ENCODE measurements at places on chromosomes 1 and 21.

DNA sequence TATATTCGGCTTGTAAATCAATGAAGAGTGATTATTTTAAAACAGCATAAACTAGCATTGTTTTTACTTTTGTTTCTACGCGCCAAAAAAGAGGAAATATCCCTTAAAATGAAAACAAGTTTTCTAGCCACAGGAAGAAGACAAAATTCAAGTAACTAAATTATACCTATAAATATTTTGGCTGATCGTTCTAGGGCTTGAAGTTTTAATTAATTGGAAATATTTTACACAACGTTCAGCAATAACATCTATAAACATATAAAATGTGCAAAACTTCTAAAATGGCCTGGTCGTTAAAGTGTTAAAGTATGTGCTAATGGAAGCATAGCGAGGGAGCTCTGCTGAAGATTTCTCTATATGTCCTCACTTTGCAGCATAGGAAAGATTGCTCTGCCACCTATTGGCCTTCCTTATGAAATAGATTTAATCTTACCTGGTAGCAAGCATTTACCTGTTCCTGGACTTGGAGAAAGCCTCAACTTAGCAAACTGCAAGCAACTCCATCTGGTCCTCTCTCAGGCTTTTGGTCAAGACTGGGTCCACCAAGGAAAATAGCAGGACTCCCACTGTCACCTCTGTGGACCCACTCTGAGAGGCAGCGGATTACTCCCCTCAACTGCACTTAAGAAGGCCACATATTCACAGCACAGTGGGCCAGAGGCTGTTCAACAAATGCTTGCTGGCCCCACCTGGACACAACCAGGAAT lies 351.3 kb upstream of the RUNX1 start:
- DNase-seq = peak; percentile 75

GRCh38 chr1:71667216-71667615 lies 586.4 kb upstream of the ZRANB2 start:
- DNase-seq = peak; percentile 5

GRCh38 chr1:113818578-113818977 lies 6.3 kb upstream of the RSBN1 start:
- DNase-seq = no peak

DNA sequence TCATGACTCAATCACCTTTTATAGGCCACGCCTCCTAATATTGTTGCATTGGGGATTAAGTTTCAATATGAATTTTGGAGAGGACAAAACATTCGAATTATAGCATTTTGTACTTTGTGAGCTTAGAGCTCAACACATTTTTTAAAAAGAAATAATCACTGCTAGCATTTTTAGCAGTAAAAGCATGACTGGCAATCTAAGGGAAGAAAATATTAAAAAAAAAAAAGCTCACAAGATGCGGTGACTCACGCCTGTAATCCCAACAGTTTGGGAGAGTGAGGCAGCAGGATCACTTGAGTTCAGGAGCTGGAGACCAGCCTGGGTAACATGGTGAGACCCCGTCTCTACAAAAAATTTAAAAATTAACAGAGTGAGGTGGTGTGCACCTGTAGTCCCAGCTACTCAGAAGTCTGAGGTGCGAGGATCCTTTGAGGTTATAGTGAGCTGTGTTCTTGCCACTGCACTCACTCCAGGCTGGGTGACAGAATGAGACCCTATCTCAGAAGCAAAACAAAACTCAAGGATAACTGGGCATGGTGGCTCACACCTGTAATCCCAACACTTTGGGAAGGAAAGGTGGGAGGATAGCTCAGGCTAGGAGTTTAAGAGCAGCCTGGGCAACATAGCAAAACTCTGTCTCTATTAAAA lies 28.8 kb upstream of the DIPK1A start:
- DNase-seq = no peak

DNA sequence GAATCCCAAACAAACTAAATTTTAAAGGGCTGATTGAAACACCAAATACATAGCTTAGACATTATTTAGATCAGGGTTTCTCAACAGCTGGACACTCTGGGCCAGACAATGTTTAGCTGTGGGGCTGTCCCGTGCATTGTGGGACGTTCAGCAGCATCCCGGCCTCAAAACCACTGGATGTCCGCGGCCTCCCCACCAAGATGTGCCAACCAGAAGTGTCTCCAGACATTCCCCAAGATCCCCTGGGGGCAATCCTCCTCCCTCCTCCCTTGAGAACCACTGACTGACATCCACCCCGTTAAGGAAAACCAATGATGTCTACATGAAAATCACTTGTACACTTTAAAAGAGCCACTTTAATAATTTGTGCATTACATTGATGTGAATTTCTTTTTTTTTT lies 38.4 kb downstream of the CLSTN1 start:
- DNase-seq = no peak
